ENCODE measurements at places on chromosomes 13 and 19. TPM values are rescaled to one million over a fixed set of nuclear protein-coding genes. Genes with fewer than 3 reads are reported as not detected.

DNA sequence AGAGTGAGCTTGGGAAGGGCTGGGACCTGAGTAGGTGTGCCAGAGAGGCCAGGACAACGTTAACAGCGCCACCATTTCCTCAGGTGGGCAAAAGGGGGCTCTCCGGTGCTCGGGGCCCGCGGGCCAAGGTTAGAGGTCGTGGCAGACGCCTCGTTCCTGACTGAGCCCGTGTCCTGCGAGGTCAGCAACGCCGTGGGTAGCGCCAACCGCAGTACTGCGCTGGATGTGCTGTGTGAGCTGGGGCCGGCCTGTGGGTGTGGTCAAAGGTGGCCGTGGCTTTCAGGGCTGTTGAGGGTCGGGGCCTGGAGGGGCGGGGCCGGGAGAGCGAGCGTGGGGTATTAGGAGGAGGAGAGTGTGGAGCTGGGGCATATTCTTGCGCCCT is 3.7 kb downstream of the KIRREL2 start:
- no peak for DNase-seq

DNA sequence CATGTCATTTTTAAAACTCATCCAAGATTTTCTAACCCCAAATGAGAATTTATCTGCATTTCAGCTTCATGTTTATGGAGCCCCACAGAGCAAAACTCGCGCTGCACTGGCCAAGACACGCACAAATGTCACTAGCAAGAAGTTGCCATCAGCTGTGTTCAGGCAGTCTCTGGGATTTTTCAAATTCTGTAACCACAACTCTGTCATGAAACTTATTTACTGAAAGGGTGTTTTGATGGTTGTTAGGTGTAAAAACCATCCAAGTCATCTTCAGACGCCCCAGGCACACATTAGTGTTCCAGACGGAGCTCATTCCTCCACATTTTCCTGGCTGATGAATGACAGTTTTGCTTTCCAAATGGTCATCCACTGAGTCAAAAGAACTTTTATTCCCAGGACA is 63.4 kb downstream of the SLC7A1 start:
- DNase-seq = no peak

Gene VSIG10L
- 0.69 TPM for total RNA-seq

- DNase-seq = no peak
Observed at GRCh38 chr19:12938779-12939601, 581 bp downstream of the CALR start.

- DNase-seq = peak; percentile 94
Observed at GRCh38 chr19:54209811-54210494, 9.3 kb downstream of the RPS9 start.

Gene CEACAM7
- total RNA-seq = 0.43 TPM

Data from A673 (cell line).